ENCODE measurements at places on chromosomes 5 and 9.

DNA sequence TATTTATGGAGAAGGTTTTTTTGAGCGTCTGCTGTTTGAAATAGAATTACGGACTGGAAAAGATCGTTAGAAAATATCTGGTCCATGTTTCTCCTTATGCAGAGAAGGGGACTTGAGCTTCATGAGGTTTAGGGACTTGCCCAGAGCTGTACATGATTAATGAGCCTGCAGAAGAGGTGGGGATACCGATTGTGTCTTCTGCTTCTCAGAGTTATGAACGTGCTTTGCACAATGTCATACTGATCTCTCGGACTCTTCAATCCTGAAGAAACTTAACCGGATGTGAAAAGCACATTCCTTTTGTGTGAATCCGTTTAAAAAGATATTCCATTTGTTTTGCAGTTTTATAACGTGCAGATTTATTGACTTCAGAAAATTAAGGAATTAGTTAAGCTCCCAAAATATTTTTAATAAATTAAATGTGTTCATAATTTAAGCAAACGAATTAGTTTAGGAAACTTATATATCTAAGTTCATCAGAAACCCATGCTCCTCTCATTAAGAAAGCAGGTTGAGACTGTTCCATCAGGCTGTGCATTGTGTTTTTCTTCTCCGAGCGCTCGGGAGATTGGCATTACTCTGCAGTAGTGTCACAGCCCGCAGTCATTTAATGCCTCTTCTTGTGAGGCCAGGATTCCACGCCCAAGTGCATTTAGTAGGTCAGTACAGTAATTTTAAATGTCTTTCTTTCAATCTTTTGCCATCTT, 40.8 kb upstream of the MEF2C start:
- no peak for DNase-seq

- DNase-seq = no peak
Observed at GRCh38 chr5:94778299-94778698, 159.8 kb downstream of the SLF1 start.

GRCh38 chr5:35087991-35088390, 40.2 kb upstream of the AGXT2 start:
- DNase-seq = no peak

DNA sequence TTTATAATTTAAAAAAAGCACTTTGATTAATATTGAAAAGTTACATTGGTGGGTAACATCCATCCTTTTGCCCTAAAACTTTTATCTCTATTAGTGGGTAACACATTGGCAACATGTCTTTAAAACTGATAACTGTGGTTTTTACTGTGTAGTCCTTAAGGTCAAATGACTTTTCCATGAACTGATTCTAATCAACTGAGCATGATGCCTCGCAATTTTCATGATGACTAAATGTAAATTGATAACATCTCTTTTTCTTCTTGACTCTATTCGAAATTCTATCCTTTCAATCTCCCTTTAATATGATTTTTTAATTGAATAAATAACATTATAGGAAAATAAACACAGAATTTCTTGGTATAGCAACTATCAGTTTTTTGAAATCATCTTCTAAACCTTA, 6.3 kb upstream of the IL5 start:
- no peak for DNase-seq

GRCh38 chr5:115470921-115471320, 73.7 kb downstream of the FEM1C start:
- DNase-seq = no peak

DNA sequence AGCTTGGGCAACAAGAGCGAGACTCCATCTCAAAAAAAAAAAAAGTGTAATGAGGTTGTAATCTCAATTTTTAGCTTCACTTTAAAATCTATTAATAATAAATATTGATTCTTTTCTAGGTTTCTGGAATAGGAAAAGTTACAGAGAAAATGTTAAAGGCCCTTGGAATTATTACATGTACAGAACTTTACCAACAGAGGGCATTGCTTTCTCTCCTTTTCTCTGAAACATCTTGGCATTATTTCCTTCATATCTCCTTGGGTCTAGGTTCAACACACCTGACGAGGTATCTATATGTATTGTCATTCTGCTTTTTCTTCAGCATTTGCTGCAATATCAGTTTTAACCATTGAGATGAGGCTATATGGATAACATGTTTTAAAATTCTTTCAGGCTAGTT, 26.6 kb upstream of the ANKDD1B start:
- no peak for DNase-seq

GRCh38 chr5:103094737-103095136, 25.2 kb downstream of the GIN1 start:
- no peak for DNase-seq

DNA sequence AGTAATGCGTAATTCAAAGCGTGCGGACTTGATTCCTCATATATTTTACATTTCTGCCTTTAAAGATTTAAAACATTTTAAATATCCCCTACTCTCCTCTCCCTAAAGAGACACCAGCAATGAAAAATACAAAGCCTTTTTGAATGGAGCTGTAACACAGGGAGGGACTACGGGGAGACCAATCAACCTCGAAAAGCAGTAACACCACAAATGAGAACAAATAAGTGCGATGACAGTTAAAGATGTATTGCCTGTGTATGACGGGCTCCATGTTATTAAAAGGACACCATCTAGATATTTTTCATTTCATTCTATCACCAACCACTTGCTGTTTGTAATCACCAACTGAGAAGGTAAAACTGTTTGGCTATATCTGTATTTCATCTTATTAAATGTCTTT, 230.3 kb upstream of the TBCA start:
- no peak for DNase-seq

DNA sequence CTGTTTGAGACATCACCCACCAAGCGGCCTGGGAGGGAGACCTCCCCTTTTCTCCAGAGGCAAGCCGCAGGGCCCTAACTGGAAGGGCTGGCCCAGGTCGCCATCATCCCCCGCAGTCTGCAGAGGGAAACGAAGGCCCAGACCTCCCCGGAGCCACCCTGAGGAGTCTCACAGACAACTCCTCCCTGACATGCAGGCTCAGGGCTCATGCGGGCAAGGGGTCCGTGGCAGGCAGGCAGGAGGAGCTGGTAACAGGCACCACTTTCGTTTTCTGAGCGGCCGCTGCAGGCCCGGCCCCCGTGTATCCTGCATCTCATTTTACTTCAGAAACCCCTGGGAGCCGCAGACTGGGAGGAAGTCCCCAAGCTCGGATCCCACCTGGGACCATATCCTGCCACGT, 192.0 kb upstream of the PPP1R26 start:
- DNase-seq = no peak

DNA sequence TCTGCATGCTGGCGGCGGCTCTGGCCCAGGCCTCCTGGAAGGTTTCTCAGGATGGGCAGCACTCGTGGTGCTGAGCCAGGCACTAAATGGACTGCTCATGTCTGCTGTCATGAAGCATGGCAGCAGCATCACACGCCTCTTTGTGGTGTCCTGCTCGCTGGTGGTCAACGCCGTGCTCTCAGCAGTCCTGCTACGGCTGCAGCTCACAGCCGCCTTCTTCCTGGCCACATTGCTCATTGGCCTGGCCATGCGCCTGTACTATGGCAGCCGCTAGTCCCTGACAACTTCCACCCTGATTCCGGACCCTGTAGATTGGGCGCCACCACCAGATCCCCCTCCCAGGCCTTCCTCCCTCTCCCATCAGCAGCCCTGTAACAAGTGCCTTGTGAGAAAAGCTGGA, 3.2 kb downstream of the SLC35A4 start:
- DNase-seq = no peak

DNA sequence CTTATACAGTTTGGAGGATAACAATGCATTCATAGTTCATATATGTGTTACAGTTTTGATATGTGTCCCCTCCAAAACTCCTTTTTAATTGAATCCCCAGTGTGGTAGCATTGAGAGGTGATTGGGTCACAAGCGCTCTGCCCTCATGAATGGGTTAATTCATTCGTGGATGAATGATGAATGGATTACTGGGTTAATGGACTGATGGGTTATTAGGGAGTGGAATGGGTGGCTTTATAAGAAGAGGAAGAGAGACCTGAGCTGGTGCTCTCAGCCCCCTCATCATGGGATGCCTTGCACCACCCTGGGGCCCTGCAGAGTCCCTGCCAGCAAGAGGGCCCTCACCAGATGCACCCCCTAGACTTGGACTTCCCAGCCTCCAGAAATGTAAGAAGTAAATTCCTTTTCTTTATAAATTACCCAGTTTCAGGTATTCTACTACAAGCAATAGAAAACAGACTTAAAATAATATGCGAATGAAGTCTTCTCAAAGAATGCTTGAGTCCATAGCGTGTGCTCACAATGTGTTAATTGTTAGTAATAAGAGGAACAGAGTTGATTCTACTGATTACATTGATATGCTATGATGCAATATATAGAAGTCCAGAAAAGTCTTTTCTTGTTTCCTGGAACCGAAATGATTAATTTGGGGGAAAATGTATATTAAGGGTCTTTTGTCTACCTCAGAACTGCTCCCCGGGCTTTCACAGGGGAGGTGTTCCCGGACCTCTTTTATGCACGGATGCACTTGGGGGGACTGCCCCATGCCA, 190.2 kb downstream of the ERCC6L2 start:
- DNase-seq = no peak

DNA sequence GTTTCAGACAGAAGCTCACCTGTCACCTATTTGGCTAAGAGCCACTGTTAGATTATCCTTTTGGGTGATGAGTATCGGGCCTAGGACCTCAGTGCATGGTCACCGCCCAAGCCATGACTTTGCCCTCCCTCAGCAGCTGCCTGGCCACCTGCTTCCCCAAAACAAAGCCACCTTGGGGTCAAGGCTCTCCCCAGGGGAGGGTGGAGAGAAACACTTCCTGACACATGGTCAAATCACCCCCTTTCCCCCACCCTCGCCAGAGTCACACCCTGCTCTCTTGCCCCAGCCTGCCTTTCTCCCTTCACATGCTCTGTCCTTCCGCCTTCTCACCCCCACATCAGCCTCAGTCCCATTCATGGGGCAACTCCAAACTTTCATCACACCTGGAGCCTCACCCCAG, 1.7 kb upstream of the HBEGF start:
- no peak for DNase-seq

DNA sequence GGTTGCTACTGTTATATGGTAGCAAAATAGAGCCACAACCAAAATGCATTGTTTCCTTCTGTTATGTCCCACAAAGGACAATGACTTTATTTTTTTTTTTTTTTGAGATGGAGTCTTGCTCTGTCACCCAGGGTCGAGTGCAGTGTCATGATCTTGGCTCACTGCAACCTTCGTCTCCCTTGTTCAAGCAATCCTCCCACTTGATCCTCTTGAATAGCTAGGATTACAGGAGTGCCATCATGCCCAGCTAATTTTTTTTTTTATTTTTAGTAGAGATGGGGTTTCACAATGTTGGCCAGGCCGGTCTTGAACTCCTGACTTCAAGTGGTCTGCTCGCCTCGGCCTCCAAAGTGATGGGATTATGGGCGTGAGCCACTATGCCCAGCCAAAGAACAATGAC, 527.7 kb upstream of the SGCD start:
- DNase-seq = no peak

DNA sequence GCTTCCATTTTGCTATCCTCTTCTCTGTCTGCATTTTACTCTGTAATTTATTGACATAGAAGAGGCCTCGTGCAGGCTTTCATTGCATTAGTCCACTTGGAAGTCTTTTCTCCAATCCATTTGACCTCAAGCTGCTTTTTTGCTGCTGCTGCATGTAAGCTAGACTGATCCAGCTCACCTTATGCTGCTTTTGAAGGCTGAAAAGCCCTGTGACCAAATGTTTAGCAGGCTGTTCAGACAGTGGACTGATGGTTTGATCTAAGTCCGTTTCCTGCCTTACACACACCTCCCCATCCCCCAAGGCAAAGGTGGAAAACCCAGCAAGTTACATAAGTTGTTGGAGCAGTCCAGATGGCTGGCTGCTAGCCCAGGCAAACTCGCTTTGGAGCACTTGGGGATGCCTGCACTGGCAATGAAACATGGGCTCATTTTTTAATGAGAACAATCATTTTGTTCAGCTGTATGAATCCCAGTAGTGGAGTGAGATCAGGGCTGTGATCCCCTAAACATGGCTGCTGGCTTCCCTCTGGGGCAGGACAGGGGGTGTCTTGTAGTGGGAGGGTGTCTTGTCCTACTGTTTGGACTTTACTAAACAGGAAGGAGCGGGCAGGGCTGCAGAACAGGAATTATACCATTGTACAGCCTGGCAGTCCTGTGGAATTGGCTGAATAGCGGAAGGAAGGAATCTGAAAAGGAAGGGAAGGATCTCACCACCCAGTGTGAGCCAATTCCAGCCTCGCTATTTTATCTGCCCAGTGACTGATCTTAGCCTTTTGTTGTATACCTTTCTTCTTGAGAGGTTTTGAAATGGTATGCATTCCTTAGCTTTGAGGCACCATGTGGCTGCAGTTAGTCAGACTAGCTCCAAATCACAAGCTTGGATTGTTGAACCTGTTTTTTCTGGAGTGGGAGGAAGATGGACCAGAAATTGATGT, 212.0 kb downstream of the ARHGAP26 start:
- no peak for DNase-seq

DNA sequence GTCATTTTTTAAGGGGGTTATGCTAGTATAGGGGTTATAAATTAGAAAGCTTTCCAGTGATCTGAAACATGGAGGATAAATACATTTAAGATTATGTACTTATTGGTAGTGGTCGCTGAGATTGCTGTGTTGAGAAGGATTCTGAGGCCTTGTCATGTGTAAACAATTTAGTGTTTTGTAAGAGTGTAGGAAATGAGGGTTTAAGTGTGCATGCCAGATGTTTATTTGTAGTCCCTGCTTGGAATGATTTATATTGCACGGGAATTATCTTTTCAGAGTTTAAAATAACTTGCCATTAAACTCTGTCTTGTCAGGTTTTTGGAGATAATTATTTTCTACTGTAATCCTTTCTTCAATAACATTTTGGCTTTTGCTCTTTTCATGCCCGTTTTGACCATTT, 19.4 kb downstream of the ZNF618 start:
- no peak for DNase-seq

DNA sequence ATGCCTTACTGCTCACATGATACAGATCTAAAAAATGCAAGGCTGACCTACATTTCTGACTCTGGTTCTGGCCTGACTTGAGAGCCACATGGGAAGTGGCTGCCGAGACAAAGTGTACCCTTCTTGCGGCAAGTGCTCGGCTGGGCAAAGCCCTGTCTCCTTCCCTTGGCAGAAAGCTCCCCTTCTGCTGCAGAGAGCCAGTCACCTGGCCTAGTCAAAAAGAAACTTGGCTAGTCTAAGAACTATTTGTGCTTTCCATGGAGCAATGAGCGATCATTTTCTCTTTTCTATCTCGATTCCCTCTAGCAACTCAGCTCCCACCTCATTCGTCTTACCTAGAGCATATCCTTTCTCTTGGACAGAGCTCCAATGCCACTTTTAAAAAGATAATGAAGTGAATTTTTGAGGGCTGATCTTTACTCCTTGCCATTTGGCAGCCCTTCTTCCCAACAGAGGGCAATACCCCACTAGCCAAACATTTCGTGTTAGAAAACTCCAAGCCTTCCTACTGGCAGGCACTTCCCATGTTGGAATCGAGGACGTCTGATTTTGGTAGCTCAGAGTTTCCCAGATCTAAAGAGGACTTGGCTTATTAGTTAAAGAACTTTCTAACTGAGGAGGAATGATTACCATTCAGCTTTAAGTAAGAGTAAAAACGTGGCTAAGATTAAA, 108.1 kb upstream of the PRRC1 start:
- DNase-seq = no peak

- no peak for DNase-seq
Observed at GRCh38 chr5:178090856-178091255, 22.5 kb upstream of the N4BP3 start.

- DNase-seq = no peak
Observed at GRCh38 chr5:64634997-64635686, 55.2 kb upstream of the SHISAL2B start.

Data from stimulated activated CD4-positive, alpha-beta T cell treated with anti-CD3 and anti-CD28 coated beads, Interleukin-15, amount 100 ng/mL, for 1 hour (primary cell).